ENCODE measurements at places on chromosomes 12 and 14. TPM values are rescaled to one million over a fixed set of nuclear protein-coding genes. Genes with fewer than 3 reads are reported as not detected.

The DUSP6 gene
- total RNA-seq = 200 TPM

The ZNF891 gene
- total RNA-seq = 1.5 TPM

The KRT7 gene
- total RNA-seq = 420 TPM

The SLC6A15 gene
- 0.24 TPM for total RNA-seq

The MAP3K12 gene
- 29.3 TPM for total RNA-seq

The PRH2 gene
- not detected for total RNA-seq
